Sigmoid colon (tissue), 7 donors: ENCODE measurements at places on chromosomes 7 and 10. TPM values are rescaled to one million over a fixed set of nuclear protein-coding genes. Genes with fewer than 3 reads are reported as not detected.

TRIL gene
- total RNA-seq, result 1.5 TPM

DNA sequence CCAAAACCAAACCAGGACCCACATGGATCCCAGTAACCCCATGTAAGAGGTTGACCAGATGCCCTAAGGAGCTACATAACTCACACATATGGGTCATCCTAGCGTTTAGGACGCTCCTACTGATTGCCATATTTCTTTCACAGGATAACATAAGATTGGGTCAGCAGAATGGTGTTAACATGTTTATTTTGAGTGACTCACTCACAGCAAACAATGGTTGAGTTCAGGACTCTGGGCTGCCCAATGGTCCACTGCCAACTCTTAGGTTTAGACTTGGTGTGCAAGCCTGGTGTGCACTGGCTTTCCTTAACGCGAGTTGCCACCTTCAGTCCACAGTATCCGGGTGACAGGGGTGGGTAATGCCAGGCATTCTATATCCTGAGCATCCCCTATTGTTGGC, 211.5 kb downstream of the GPAM start:
- no peak overlapping the region for H3K4me3 ChIP-seq
- no peaks in the 10 kb centered on the region for H3K4me1 ChIP-seq
- no peak overlapping the region for H3K27ac ChIP-seq
- no peaks in the 10 kb centered on the region for H3K36me3 ChIP-seq
- H3K27me3 ChIP-seq, result no peaks in the 10 kb centered on the region

CLDN15 gene
- total RNA-seq, result 4.9 TPM

PAPOLB gene
- total RNA-seq, result 0.49 TPM

DNA sequence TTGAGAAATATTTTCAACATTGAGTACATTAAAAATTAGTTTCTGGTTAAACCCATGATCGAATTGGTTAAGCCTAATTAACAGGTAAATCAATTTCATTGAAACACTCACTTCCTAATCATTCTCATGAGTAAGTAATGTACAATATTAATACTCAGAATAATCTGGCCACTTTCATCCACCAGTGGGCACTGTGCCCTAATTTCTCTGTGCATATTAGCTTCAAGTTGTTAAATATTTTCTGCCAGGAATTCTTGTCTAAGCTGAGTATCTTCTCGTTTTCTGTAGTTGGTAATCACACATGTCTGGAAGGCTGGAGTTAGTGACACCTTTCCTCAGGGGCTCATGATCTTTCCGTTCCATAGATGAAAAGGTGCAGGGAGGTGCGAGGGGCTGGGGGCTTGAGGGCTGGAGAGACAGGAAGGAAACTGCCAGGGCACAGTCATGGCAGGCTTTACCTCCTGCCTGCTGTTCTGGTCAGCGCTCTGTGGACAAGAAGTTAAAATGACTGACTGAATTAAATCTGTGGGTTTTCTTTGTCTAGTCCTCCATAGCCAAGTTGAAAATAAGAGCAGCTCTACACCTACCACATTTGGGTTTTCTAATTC, 71.9 kb downstream of the WIPF3 start:
- H3K27ac ChIP-seq, result no peak overlapping the region
- no peak overlapping the region for H3K4me3 ChIP-seq
- no peak for DNase-seq
- H3K4me1 ChIP-seq, result no peaks in the 10 kb centered on the region
- H3K27me3 ChIP-seq, result peaks cover under 1% of the 10 kb centered on the region
- no peaks in the 10 kb centered on the region for H3K36me3 ChIP-seq
